Activated CD8-positive, alpha-beta T cell treated with anti-CD3 and anti-CD28 coated beads, Interleukin-2, amount 10 ng/mL, durations not matched to agents 7 days and 5 days (primary cell): ENCODE measurements at places on chromosomes 2 and 18. TPM values are rescaled to one million over a fixed set of nuclear protein-coding genes. Genes with fewer than 3 reads are reported as not detected.

The ZC3H8 gene
- total RNA-seq, result 16.0 TPM

The MRPL44 gene
- total RNA-seq, result 30.5 TPM

The DSG1 gene
- not detected for total RNA-seq

The PCARE gene
- not detected for total RNA-seq

DNA sequence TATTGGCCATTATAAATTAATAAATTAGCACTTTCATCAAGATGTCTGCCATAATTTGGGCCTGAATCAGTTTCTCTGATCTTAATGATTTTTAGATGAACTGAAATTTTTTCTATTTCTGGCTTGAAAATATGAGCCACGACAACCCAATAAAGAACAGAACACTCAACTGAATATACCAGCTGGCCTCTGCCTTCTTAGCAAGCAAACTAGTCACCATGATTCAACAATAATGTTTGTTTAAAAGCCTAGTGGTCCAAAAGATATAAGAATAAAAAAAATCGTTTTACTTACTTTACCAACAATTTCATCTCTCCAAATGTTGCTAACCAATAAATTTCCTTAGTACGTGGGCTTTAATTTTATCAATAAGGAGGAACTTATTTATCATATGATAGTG, 66.7 kb upstream of the TTN start:
- DNase-seq, result no peak
- no peak overlapping the region for H3K27ac ChIP-seq

GRCh38 chr18:76274468-76275289, 220.4 kb downstream of the ZNF516 start:
- H3K27me3 ChIP-seq, result peaks cover 3% of the 10 kb centered on the region
- no peaks in the 10 kb centered on the region for H3K4me1 ChIP-seq
- no peaks in the 10 kb centered on the region for H3K36me3 ChIP-seq
- DNase-seq, result no peak
